MCF 10A (cell line): ENCODE measurements at places on chromosomes 16 and 17. TPM values are rescaled to one million over a fixed set of nuclear protein-coding genes. Genes with fewer than 3 reads are reported as not detected.

The KRT33A gene
- total RNA-seq, result not detected in 2 replicates

The SLFN12 gene
- total RNA-seq, result 6.3 and 8.0 TPM in 2 replicates

The FBXW10 gene
- total RNA-seq, result 0.22 and 0.23 TPM in 2 replicates

The TMEM208 gene
- 44.4 and 55.5 TPM in 2 replicates for total RNA-seq

The OTOP2 gene
- not detected in 2 replicates for total RNA-seq

The NTN1 gene
- total RNA-seq, result 0.10 and 0.23 TPM in 2 replicates

The NIP7 gene
- 55.4 and 62.1 TPM in 2 replicates for total RNA-seq

The USP7 gene
- 81.2 and 108 TPM in 2 replicates for total RNA-seq

The WRAP53 gene
- total RNA-seq, result 10.7 and 11.7 TPM in 2 replicates

The CEP295NL gene
- 0.68 and 0.86 TPM in 2 replicates for total RNA-seq

The TBL3 gene
- total RNA-seq, result 25.8 and 26.8 TPM in 2 replicates

The RPRML gene
- total RNA-seq, result not detected in 2 replicates

The HEATR9 gene
- not detected in 2 replicates for total RNA-seq

The LASP1 gene
- total RNA-seq, result 65.1 and 68.1 TPM in 2 replicates

The CTRB2 gene
- not detected in 2 replicates for total RNA-seq

The TMIGD1 gene
- total RNA-seq, result not detected in 2 replicates

The HIC1 gene
- total RNA-seq, result 0.59 and 1.0 TPM in 2 replicates

The ERN1 gene
- total RNA-seq, result 79.5 and 87.0 TPM in 2 replicates

The KRTAP4-3 gene
- not detected in 2 replicates for total RNA-seq

The CCDC144A gene
- total RNA-seq, result 7.2 and 10.0 TPM in 2 replicates

The ETV4 gene
- total RNA-seq, result 23.5 and 31.6 TPM in 2 replicates

The TMEM235 gene
- not detected in 2 replicates for total RNA-seq

The TMC8 gene
- total RNA-seq, result not detected in 2 replicates

The PPY gene
- not detected in 2 replicates for total RNA-seq

The TMEM204 gene
- total RNA-seq, result not detected in 2 replicates

The CHST5 gene
- not detected in 2 replicates for total RNA-seq

The SDR42E1 gene
- 7.8 and 8.4 TPM in 2 replicates for total RNA-seq

The MFAP4 gene
- total RNA-seq, result not detected in 2 replicates

The LRRC37A3 gene
- 7.5 and 9.0 TPM in 2 replicates for total RNA-seq

The ABCC6 gene
- not detected in 2 replicates for total RNA-seq

The KRT17 gene
- total RNA-seq, result 1,990 and 4,105 TPM in 2 replicates

The CIBAR2 gene
- not detected in 2 replicates for total RNA-seq

The KRTAP4-6 gene
- total RNA-seq, result not detected in 2 replicates
